ENCODE measurements at places on chromosomes 2 and 18.

GRCh38 chr2:21039080-21039556 lies 4.8 kb downstream of the APOB start:
- no peak for DNase-seq

- no peak for DNase-seq
These were observed 9.0 kb downstream of the MAB21L4 start for GRCh38 chr2:240886678-240887609.

- DNase-seq = no peak
These were observed 27.2 kb downstream of the XPO1 start for GRCh38 chr2:61510674-61511671.

DNA sequence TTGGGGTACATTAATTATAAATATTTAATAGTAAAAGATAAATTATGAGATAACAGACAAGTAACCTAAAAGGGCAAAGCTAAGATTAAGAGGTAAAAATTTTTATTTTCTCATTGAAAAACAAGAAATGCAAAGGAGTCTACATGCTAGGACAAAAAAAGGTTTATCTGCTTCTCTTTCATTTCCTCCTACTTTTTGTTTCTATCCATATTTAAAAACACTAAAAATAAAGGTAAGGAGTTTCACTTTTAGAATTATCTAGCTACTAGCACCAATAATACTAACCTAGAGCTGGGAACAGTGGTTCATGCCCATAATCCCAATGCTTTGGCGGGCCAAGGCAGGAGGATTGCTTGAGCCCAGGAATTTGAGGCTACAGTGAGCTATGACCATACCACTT lies 1551.7 kb upstream of the SLC39A10 start:
- no peak for DNase-seq

DNA sequence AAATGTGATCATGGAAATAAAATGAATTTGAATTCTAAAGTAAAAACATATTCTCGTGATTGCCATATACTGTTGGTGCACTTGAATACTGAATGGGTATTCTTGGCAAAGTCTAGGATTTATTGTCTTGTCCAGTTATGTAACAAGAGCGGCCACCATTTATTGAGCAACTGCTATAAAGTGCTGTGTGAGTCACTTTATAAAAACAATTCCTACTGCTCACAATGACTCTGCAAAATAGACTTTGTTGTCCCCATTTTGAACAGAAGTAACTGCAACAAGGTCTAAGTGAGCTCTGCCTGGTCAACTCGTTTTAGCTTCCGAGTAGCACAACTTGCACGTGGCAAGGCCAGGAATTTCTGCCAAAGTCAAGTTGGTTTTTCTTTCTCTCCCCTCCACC lies 995.6 kb upstream of the FANCL start:
- DNase-seq = no peak

GRCh38 chr18:79881695-79882094 lies 69.8 kb downstream of the SLC66A2 start:
- no peak for DNase-seq

- DNase-seq = no peak
These were observed 199.4 kb downstream of the NOL4 start for GRCh38 chr18:34025191-34025801.

DNA sequence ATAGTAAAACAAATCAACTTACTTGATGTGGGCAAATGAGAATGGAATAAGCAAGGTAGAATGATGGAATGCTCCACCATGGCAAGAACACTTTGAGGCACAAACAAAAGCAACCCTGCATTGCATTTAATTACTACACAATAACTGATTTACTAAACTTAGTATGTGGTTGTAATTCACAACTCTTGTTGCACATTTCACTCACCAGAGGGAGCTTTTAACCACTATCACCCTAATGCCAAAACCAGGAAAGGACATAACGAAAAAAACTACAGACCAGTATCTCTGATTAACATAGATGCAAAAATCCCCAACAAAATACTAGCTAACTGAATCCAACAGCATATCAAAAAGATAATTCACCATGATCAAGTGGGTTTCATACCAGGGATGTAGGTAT lies 659.8 kb downstream of the CPS1 start:
- DNase-seq = no peak

DNA sequence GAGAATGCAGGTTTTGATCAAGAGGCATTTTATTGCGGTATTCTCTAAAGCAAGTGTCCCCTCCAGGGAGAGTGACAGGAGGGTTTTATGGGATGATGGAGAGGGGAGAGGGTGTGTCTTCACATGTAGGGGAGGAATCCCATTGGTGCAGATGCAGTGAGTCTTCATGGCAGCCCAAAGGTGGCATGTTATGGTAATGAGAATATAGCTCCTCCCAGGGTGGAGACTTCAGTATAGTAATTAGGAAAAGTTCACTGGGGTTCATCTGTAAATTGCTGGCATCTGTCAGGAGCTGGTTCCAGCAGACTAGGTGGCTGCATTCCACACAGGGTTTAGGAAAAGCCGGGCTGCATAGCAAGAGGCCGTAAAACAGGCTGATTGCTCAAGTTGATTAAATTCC lies 230.7 kb upstream of the CCDC68 start:
- DNase-seq = no peak

DNA sequence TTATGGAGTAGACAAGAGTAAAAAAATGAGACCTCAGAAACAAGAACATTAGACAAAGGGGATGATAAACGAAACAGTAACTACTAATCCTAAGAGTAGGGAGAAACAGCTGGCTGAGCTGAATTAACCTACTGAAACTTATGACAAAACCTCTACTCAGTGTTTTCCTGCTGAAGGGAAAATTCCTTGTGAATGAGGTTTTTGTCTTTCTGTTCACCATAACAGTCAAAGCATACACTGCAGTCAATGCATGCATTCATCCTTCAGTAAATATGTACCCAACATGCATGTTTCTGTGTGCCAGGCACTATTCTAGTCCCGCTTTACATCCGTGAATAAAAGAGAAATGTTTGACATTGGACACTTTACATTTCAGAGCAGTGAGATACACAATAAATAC lies 805.6 kb upstream of the KLHL29 start:
- DNase-seq = no peak

DNA sequence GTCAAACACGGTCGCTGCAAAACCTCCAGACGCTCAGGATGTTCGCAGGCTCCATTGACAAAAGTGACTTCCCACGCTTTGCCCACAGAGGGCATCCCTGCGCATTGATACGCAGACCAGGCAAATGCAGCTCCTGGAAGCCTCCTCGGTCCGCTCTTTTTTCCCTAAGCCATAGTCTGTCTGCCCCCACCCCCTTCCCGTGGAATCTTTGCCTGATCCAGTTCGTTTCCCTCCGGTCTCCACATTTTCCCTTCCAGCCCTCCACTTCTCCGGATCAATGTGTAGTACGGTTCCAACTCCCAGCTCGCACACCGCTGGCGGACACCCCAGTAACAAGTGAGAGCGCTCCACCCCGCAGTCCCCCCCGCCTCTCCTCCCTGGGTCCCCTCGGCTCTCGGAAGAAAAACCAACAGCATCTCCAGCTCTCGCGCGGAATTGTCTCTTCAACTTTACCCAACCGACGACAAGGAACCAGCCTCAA lies at the start of gene DCC:
TSS of gene DCC (plus strand) at position 307 of the 481 bp plus-strand sequence. CDS start 591 bp downstream, outside the sequence.
- DNase-seq = no peak

GRCh38 chr2:190571686-190572085 lies 37.2 kb upstream of the NEMP2 start:
- DNase-seq = no peak

DNA sequence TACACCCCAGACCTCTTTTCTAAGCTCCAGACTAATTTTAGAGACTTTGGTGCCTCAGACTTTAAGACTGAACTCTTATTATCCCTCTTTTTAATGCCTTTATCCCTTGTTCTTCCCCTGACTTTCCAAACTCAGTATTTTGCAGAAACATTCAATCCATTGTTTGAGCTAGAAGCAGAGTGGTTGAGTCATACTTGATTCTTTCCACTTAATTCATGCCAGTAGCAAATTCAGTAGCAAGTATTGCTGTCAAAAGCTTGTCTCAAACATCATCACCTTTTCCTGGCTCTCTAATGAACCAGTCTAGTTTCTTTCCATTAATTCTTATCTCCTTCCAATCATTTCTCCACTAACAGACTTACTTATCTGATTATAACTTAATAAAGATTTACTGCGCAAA lies 699.7 kb upstream of the ZNF804A start:
- DNase-seq = no peak

- no peak for DNase-seq
These were observed 43.2 kb upstream of the ITPRID2 start for GRCh38 chr2:181848261-181848886.

GRCh38 chr2:49042488-49042887 lies 111.8 kb downstream of the FSHR start:
- no peak for DNase-seq

- DNase-seq = no peak
These were observed 423.6 kb upstream of the CHST9 start for GRCh38 chr18:27608742-27609141.

- no peak for DNase-seq
These were observed 61.6 kb upstream of the PIK3C3 start for GRCh38 chr18:41893432-41893831.

All from activated gamma-delta T cell treated with Interleukin-2 at 50 U/mL for 16 hours (primary cell).